Activated CD4-positive, alpha-beta T cell treated with anti-CD3 and anti-CD28 coated beads, Interleukin-10, Interleukin-2, amounts not matched to agents 100 ng/mL and 50 ng/mL, durations not matched to agents 16 hours and 8 hours (primary cell): ENCODE measurements at places on chromosomes 11 and 22.

GRCh38 chr11:119476666-119477331 lies 53.8 kb upstream of the THY1 start:
- no peak for DNase-seq

GRCh38 chr11:69569306-69570200 lies 71.4 kb upstream of the CCND1 start:
- no peak for DNase-seq

DNA sequence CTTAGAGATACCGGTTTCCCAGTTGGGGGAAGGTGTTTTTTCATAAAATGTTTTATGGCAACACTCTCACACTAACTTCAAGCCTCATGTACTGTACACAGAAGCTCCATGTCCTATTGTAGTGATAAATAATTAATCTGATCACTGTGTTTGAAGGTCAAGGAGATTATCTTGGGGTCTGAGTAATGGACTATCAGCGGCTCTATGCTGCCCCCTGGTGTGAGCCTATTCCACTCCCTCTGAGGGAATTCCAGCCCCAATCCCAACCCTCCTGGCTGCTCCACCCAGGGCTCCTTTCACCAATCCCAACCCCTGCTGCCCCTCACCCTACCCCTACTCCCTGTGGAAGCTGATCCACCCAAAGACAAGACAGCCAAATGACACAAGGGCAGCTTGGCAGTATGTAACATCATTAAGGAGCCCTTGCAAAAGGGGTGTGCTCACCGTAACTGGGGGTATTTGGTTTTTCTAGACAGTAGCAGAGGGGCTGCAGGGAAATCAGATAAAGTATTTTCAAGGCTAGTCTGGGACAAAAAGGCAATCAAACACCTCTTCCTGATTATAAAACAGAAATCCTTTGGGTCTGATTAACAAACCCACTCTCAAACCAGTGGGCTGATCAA lies 22.3 kb downstream of the HPS4 start:
- DNase-seq, result peak; percentile 26

- no peak for DNase-seq
Observed at GRCh38 chr11:34238533-34238932, 119.3 kb downstream of the ABTB2 start.

DNA sequence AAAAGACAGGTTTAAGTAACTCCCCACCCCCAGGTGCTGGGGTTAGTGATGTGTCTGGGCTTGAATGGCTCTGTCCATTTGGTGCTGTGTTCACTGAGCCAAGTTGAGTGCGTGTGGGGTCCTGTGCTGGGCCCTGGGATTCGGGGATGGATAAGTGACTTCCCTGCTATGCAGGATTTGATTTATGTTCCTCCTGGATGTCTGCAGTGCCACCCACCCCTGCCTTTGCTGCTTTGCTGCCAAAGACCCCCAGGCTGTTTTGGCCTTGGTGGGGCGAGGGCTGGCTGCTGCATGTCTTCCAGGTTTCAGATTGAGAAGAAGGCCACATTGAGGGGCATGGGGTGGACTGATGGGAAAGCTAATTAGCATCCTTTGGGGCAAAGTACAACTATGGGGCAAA lies 77.9 kb upstream of the PARVG start:
- no peak for DNase-seq

DNA sequence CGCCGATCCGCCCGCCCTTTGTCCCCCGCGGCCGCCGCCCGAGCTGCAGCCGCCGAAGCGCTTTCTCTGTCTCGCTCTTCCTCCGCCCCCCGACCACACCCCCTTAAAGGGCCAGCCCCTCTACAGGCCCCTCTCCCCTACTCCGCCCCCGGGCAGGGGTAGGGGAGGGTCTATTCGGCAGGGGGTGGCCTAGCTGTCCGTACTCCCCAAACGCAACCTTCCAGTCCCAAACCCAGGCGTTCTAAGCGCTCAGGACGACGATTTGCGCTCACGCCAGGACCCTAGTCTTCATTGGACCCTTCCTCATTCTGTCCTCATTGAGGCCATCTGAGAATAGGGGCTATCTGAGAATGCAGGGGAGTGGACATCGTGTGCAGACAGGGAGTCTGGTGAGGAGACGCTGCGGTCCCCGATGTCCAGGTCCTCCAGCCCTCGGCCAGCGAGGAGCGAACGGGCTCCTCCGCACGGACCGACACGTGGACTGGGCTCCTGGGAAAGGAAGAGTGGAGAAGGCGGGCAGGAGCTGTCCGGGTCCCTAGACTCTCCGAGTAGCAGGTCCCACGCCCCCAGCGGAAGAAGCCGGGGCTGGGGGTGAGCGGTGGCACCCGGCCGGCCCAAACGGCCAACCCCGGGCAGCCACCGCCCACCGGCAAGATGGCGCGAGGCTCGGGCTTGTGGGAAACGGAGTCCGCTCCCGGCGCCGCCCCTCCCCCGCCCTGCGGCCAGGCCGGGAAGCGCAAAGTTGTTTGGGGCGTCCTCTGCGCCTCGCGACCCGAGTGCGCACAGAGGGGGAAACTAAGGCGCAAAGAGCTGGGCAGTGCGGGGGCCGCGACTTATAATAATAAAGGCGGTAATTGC lies at the start of gene PPP1R14B:
TSS of gene PPP1R14B (minus strand) at position 73 of the 858 bp plus-strand sequence. CDS start 270 bp downstream, outside the sequence.
- peak; percentile 92 for DNase-seq

GRCh38 chr11:44729063-44729462 lies 2.3 kb downstream of the TSPAN18 start:
- no peak for DNase-seq

DNA sequence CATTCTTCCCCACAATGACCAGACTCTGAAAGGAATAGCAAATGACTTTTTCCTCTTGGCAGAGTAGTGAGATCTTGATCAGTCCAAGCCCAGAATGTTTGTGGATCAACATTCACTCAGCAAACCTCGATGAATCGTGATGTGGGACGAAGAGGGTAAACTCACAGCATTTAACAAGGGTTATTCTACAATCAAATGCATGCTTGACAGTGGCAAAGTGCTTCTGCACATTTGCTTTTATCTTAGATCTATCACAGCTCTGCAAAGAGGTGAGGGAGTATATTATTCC lies 31.8 kb downstream of the TMPRSS5 start:
- no peak for DNase-seq

GRCh38 chr11:46668480-46669085 lies 31.8 kb downstream of the ARHGAP1 start:
- DNase-seq, result no peak

GRCh38 chr11:115362997-115363396 lies 141.2 kb downstream of the CADM1 start:
- no peak for DNase-seq

DNA sequence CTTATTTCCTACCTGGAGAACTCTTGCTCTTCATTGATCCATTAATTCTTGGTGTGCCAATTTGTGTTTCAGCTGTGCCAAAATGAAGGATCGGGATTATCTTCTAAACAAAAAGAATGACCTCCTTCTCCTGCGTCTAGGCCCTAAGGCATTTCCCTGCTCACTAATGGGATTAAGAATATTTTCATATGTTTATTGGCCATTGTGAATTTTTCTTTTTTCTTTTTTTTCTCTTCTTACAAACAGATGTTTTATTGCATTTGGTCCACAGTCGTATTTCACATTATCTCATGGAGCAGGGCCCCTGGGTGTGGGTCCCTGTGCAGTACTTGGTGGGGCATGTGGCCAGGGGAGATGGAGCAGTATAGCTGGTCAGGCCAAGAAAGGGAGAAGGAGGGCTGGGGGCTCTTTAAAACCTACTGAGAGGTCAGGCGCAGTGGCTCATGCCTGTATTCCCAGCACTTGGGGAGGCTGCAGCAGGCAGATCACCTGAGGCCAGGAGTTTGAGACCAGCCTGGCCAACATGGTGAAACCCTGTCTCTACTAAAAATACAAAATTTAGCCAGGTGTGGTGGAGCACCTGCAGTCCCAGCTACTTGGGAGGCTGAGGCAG lies 35.3 kb upstream of the HORMAD2 start:
- no peak for DNase-seq

DNA sequence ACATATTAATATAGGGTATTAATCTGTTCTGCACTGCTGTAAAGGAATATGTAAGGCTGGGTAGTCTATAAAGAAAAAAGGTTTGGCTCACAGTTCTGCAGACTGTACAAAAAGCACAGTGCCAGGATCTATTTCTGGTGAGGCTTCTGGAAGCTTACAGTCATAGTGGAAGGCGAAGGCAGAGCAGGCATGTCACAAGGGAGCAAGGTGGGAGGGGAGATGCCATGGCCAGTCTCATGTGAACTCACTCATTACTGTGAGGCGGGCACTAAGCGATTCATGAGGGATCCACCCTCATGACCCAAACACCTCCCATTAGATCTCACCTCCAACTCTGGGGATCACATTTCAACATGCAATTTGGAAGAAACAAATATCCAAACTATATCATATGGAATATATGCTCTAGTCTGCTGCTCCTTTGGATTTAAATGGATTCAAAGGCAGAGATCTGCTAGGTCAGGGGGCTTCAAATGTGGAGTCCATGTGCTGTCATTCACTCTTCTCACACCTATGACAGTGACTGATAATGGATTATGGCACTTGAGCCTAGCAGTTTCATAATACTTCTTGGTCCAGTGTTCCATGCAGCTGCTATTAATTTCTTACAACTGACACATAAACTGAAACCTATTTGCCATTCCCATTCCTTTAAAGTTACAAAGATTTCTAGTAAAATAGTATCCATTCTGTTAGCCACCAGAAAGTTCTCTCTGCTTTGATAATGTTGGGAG lies 146.0 kb downstream of the ATG16L2 start:
- DNase-seq, result no peak

GRCh38 chr11:9606809-9607510 lies 33.5 kb downstream of the WEE1 start:
- DNase-seq, result no peak

DNA sequence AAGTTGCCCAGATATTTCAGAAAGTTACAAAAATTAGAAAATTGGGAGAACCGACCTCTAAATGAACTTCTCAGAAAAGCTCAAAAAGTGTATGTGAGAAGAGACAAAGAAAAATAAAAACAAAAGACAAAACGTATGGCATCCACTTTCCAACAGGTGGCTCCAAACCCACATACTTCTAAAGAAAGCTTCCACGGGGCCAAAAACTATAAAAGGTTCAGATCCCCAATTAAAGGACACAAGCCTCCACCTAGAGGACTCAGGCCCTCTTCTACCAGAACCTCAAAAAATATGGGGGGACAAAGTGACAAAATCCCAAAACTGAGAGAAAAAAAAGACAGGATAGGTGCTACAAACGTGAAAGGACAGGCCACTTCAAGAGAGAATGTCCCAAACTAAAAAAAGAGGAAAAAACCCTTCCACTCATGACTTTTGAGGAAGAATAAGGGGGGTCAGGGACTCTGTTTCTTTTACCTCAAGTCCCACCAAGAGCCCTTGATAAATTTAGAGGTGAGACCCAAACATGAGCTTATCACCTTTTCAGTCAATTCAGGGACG lies 8.8 kb downstream of the SCGB2A1 start:
- peak; percentile 8 for DNase-seq

GRCh38 chr11:101848262-101848661 lies 66.5 kb upstream of the CEP126 start:
- no peak for DNase-seq

- peak; percentile 38 for DNase-seq
Observed at GRCh38 chr11:3021125-3021524, 29.0 kb upstream of the NAP1L4 start.

GRCh38 chr11:95134491-95134890 lies 44.8 kb downstream of the ENDOD1 start:
- DNase-seq, result no peak
